Lung microvascular endothelial cell (primary cell): ENCODE measurements at places on chromosomes 16 and 17.

DNA sequence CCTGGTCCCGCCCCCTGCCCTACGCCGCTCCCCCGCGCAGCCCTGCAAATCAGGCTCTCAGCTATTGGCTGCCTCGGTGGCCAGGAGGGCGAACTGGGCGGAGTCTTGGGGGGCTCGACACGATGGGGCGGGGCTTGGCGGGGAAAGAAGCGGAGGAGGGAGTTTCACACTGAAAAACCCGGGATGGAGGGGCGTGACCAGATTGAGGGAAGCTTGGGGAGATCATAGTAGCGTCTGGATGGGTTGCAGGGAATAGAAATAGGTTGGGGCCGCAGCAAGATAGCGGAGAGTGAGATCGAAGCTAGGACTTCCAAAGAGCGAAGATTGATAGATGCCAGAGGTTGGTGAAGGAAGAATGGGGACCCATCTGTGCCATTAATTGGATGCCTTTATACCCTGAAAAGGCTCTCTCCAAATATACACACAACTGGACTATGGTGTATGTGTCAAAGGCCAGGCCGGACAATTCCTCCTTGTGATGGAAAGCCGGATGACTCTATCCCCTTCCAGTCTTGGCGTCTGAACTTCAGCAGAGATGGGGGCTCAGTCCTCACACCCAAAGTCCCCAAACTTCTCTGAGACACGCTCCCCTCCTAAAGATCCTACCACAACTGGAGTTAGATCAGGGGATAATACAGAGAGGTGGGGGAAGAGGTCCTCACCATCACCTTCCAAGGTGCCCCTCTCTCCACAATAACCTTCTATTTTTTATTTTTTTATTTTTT, 376 bp upstream of the STAC2 start:
- DNase-seq = no peak

DNA sequence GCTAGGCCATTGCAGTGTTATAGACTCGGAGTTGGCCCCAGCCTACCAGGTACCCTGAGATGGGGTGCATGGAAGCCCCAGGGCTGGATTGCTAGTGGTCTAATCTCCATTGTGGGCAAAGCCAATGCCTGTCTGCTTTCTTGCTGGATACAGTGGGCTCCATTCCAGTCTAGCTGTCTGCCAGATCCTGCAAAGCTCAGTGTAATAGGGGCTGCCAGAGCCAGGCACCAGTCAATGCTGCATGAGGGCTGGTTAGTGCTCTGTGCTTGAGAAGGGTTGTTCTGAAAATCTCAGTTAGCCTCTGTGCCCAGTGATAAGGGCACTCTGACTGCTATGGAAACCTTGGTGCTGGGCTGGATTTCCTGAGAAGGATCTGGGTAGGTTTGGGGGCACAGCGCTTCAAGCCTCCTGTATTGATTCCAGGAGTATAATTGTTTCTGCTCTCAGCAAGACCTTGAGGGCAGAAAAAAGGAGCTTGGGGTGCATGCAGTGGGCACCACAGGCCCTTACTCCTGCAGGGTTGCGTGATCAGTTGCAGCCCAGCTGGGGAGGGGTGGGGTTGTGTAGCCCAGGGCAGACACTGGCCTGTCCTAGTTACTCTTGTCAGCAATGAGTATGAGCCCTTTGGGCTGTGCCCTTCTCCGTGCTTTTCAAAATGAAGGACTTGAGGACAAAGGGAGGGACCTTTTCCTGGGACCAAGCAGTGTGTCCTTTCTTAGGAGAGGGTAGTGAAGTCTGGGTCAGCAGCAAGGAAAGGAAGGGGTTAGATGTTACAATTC, 19.0 kb downstream of the SMPD3 start:
- DNase-seq = no peak

- peak; percentile 80 for DNase-seq
Measured at GRCh38 chr17:40363111-40363827, 1.3 kb downstream of the GJD3 start.

- no peak for DNase-seq
Measured at GRCh38 chr17:1224330-1224729, 44.5 kb upstream of the ABR start.

DNA sequence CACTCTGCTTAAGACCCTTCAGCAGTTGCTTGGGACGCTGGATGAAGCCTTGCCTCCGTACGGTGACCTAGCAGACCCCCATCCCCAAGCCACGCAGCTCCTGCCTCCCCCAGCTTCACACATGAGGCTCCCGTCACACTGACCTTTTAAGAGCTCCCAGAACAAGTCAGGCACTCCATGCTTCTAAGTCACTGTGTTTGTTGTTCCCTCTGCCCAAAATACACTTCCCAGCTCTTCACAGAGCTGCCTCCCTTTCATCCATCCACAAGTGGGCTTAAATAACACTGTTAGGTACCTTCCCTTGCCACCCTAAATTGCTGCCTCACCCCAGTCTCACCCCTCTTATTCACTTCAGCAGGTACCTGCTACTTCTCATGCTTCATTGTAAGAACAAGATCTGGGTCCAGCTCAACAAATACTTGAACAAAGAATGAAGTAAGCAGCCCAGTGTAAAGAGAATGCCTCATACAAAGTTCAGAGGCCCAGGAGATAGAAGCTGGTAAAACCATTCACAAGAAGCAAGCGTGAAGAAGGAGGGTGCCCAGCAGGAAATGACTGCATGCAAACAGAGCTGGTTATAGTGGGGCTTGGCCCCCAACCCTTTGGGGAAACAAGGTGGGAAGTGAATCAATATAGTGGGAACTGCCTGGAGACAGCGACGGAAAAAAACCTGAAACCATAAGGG, 5.8 kb downstream of the ZC3H7A start:
- no peak for DNase-seq

- no peak for DNase-seq
Measured at GRCh38 chr16:84532855-84533486, 28.5 kb upstream of the MEAK7 start.
